Dermis microvascular lymphatic vessel endothelial cell (primary cell): ENCODE measurements at places on chromosomes 13 and 19. TPM values are rescaled to one million over a fixed set of nuclear protein-coding genes. Genes with fewer than 3 reads are reported as not detected.

The RELB gene
- 8.2 and 16.2 TPM in 2 replicates for total RNA-seq

The PINLYP gene
- 4.2 and 4.5 TPM in 2 replicates for total RNA-seq

The GJB6 gene
- not detected in 2 replicates for total RNA-seq

The XPO4 gene
- total RNA-seq: 21.3 and 22.0 TPM in 2 replicates

The DHX34 gene
- 5.0 and 6.3 TPM in 2 replicates for total RNA-seq

The AMER2 gene
- total RNA-seq: not detected in 2 replicates

The PRDX2 gene
- 199 and 256 TPM in 2 replicates for total RNA-seq

The CILP2 gene
- under 0.01 TPM in 2 replicates for total RNA-seq

The ATP4A gene
- total RNA-seq: not detected in 2 replicates

The CPB2 gene
- total RNA-seq: under 0.01 TPM in 1 of 2 replicates, not detected in the other

The NLRP4 gene
- not detected in 2 replicates for total RNA-seq

The ZNF546 gene
- total RNA-seq: 3.0 and 4.9 TPM in 2 replicates

The CXCL17 gene
- total RNA-seq: not detected in 2 replicates

The ZNF763 gene
- 1.2 and 1.6 TPM in 2 replicates for total RNA-seq

The LILRB5 gene
- not detected in 2 replicates for total RNA-seq

The MYO16 gene
- not detected in 2 replicates for total RNA-seq

The CFAP97D2 gene
- not detected in 2 replicates for total RNA-seq

The ATP4B gene
- not detected in 2 replicates for total RNA-seq
